ENCODE measurements at places on chromosomes 12 and 14. TPM values are rescaled to one million over a fixed set of nuclear protein-coding genes. Genes with fewer than 3 reads are reported as not detected.

Gene DEPDC4
- 1.8 TPM for total RNA-seq

Gene LRR1
- 43.8 TPM for total RNA-seq

Gene SLC10A1
- total RNA-seq = not detected

Gene CCDC196
- not detected for total RNA-seq

Gene GPRC5A
- 313 TPM for total RNA-seq

Gene C12orf57
- total RNA-seq = 319 TPM
